ENCODE measurements at places on chromosomes 2 and 18. TPM values are rescaled to one million over a fixed set of nuclear protein-coding genes. Genes with fewer than 3 reads are reported as not detected.

The AGXT gene
- not detected for total RNA-seq

The OXER1 gene
- total RNA-seq: not detected

The CKAP2L gene
- 38.9 TPM for total RNA-seq

The VWA3B gene
- total RNA-seq: not detected

DNA sequence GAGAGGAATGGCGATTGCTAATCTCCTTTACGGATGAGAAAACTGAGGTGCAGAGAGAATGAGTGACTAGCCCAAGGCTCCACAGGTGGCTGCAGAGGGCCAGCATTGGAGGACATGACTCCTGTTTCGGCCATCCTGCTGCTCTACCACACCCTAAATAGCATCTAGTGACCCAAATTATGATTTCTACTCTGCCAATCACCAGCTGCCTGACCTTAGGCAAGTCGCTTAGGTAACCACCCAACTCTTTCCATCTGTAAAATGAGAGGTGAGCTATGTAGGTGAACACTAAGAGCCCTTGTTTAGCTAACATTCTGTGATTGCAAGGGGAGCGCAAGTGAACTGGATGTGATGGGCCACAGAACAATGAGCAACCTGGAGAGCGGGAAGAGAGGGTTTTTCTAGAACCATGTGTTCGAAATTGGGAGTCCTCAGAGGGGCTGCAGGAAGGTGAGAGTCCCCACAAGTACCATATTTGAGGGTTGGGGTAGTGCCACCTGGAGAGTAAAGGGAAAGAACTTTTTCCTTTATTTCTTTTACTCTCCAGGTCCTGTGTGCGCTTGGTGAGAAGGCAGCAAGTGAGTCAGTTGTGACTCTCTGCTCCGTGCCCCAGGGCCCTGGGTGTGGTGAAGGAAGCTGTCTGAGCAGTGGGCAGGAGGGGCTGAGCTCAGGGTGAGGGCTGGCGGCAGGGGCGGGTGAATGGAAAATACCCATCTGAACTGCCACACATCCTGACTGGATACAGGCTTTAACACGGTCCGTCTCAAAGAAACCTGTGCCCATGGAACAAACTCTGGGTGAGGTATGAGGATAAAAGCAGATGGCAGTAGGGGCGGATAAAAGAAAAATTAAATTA, 2.4 kb downstream of the CYP27C1 start:
- no peak for DNase-seq

DNA sequence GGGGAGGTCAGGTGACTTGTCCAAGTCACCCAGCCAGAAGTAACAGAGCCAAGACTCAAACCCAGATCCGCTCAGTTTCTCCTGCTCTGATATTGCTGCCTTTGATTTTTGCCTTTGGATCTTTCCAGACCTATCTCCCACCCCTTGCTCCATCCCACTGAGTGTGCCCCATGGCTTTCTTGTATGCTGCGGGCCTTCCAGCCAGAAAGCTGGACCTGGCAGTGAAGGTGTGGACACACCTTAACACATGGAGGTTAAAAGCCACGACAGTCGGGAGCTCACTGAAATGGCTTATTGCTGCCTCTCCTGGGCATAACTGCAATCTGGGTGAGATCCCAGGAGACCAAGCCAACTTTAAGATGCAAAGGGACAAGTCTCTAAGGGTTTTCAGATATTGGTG, 86.7 kb downstream of the LONRF2 start:
- DNase-seq: no peak

DNA sequence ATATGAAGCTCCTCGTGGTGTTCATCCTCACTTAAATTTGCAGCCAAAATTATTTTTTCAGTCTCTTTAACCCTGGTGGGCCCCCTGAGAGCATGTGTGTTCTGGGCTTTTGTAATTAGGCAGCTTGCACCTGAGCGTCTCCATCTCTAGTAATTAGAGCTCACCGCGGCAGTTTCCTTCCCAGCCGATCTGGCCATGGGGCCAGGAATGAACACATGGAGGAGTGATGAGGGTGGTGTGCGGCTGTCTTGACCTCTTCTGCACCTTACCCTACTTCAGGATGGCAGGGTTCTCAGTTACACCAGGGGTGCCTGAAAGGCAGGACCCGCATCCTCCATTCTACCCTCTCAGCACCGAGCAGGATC, 98.5 kb downstream of the AFF3 start:
- DNase-seq: no peak

GRCh38 chr18:48490641-48491293, 48.1 kb upstream of the CTIF start:
- DNase-seq: no peak

GRCh38 chr2:67260343-67261277, 136.5 kb upstream of the ETAA1 start:
- DNase-seq: no peak

GRCh38 chr2:238060096-238060541, 682 bp upstream of the SCLY start:
- DNase-seq: no peak
